ENCODE measurements at places on chromosomes 5 and 9.

- no peak for DNase-seq
These were observed 136.1 kb upstream of the CLINT1 start for GRCh38 chr5:157994906-157995519.

DNA sequence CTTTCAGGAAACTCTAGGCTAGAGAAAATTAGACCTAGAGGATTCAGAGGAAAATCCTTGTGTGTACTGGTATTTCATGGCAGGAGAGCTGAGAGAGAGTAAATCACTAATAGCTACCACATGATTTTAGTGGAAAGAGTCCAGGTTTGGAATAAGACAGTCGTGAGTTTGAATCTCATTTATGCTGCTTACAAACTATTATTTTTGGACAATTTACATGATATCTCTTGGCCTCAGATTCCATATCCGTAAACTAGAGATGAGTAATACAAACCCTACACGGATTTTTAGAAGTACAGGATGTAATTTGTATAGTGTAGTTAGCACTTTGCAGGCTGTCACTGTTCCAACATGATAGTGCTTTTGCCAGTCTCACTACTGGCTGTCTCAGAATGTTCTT is 2.7 kb downstream of the IL31RA start:
- no peak for DNase-seq

GRCh38 chr5:8944005-8944404 is 601.9 kb downstream of the SEMA5A start:
- no peak for DNase-seq

- DNase-seq, result no peak
These were observed 357.8 kb downstream of the TMEM167A start for GRCh38 chr5:82719368-82719767.

DNA sequence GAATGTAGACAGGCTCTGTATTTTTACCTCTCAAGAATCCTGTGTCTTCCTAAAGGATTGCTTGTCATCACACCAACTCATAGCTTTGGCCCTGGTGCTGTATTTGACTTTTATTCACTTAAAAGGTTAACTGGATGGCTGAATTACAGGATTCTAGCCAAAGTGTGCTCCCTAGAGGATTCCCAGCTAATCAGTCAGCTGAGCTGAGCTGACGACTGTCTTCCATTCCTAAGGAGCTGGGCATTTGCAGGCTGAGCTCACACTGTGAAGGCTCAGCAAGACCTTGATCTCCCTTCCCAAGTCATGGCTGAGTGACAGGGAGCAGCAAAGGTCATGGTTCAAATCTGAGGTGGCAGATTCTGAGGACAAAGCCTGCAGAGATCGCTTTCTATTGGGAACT is 59.0 kb upstream of the PALM2AKAP2 start:
- DNase-seq, result no peak

All from stimulated activated CD8-positive, alpha-beta memory T cell treated with anti-CD3 and anti-CD28 coated beads, Interleukin-2, amount 100 ng/mL, for 1 hour (primary cell).